ENCODE measurements at places on chromosomes 3 and 15.

DNA sequence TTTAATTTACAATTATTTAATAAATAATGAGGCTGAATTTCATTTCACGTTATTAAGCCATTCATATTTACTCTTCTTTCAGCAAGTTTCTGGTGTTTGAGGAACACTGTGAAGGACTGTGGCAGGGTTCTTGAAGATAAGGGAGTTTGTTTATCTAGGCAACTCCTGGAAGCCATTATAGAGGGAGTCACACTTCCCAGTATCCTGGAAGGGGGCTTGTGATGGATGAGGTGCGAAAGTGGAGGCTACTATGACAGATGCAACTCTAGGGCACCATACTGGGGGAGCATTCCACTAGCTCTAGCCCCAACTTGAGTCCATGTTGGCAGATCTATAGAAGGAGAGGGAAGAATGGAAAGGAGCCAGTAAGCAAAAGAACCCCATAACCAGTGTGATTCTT lies 14.4 kb downstream of the CNOT10 start:
- no peak for DNase-seq

DNA sequence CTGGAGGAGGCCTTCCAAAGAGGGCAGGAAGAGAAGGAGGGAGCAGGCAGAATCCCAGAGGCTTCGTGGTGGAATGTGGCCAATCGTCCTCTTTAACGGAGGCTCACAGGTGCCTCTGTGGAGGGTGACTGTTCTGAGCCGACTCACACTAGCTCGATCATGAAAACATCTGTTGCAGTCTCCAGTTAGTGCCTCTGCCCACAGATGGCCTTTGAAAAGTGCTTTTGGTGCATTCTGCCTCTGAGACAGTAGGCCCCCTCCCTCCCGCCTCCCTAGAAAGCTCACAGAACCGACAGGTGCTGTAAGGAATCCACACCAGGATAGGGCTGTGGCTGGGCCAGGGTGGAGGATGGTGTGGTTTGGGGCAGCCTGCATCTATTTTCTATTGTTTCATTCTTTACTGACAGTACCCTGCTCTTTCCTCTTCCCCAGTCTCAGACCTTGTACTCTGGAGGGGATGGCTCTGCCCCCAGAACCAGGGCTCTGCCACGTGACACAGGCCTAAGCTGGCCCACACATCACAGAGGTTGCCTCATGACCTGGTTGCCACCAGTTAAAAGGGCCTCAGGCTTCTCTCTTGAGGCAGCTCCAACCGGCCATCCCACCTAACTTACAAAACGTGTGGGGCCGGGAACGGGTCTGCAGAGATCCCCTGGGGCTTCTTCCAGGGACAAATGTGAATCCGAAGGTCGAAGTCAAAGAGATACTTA lies 27.2 kb upstream of the PIGZ start:
- DNase-seq, result no peak

DNA sequence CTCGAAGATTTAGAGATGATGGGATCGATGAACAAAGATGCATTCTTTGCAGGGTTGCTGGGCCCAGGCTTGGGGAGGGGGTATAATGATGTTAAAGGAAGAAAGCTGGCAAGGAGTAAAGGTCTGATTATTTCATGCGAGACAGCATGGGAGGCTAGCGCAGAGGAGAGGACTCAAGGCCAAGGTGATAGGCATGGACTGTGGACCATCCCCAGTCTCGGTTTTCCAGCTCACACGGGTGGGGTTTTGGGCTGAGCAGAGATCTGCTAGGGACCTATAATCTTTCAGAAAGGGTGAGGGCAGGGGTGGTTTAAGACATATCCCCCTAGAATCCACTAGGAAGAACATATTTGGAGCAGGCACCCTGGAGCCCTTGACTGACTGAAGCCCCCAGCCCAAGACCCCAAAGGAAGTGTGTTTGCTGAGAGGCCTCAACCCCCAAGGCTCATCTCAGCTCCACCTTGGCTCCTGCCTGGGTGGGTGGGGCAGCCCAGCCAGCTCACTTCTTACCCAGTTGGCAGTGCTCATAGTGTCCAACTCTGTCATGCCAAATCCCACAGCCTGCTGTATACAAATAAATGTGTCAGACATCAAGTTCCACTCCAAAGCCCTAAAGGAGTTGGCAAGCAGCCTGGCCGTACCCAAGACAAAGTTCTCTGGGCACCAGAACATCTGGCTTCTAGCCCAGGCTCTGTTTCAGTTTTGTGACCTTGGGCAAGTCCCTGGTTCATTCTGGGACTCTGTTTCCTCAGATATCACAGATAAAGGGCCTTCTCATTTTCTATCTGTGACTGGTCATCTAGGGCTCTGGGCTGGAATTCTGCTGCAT lies 17.9 kb downstream of the ACSBG1 start:
- no peak for DNase-seq

- peak; percentile 28 for DNase-seq
These were observed 22.3 kb downstream of the OSBPL10 start for GRCh38 chr3:31958701-31959152.

- no peak for DNase-seq
These were observed 8.5 kb upstream of the SLC24A5 start for GRCh38 chr15:48112242-48112641.

- no peak for DNase-seq
These were observed 2.1 kb upstream of the HTR3D start for GRCh38 chr3:184029443-184029842.

GRCh38 chr3:130507746-130508145 lies 9.2 kb upstream of the COL6A6 start:
- no peak for DNase-seq

DNA sequence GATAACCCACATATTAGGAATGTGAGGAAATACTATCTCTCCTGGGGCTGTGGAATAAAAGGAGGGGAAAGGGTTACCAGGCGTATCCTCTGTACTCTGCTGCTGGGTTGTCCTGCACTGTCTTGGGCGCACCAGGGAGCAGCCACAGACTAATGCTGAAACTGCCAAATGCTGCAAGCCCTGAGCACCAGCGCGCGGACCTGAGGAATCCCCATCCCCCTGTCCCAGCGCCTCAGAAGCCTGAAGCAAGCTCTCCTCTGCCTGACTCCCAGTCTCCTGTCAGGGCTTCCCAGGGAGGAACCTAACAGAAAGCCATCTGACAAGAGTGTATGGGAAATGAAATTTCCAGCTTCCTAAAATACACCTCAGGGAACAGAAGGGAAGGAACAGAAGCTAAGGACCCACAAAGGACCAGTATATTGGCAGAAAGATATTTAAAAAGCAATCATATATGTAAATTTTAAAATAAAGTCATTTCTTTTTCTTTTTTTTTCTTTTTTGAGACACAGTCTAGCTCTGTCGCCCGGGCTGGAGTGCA lies 158.3 kb upstream of the C2CD4B start:
- DNase-seq, result no peak

DNA sequence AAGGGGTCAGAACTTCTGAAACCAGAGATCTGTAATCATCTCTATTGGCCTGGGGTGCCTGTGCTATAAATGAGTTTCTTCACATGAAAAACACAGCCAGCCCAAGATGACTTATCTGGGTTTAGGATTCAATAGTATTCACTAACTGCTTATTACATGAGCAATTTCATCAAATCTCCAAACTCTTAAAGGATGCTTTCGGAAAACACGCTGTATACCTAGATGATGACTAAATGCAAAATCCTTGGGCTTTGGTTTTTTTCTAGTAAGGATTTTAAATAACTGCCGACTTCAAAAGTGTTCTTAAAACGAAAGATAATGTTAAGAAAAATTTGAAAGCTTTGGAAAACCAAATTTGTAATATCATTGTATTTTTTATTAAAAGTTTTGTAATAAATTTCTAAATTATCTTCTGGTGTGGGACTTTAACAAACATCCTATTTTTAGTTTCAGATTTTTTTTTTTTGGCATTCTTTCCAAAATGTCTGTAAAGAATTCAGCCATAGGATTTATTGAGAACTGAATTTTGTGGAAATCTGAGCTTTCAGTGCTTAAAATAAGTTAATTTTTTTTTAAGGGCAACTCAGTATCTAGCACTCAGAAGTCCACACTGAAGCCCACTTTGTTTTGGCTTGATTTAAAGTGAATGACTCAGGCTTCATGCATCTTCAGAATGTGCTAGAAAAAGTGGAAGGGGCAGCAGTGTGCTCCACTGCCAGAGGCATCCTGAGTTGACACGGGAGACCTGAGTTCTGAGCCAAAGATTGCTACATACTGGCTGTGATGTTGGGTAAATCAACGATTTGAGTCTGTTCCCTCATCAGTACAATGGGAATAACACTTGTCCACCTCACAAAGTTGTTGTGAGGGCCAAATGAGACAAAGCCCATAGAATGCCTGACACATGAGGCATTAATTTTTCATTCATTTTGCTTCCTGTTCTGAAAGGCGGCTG lies 18.7 kb downstream of the TMEM43 start:
- no peak for DNase-seq

Measured in NCI-H1092 (cell line).